Caudate nucleus (tissue), 63 donors: ENCODE measurements at places on chromosomes 16 and 17.

GRCh38 chr16:80277182-80277581 is 263.6 kb upstream of the DYNLRB2 start:
- no peak for DNase-seq

- peak; percentile 18 for DNase-seq
These were observed 36.2 kb downstream of the RAB11FIP4 start for GRCh38 chr17:31427684-31428083.

- DNase-seq: no peak
These were observed 5.2 kb upstream of the ZFP90 start for GRCh38 chr16:68533937-68534336.

DNA sequence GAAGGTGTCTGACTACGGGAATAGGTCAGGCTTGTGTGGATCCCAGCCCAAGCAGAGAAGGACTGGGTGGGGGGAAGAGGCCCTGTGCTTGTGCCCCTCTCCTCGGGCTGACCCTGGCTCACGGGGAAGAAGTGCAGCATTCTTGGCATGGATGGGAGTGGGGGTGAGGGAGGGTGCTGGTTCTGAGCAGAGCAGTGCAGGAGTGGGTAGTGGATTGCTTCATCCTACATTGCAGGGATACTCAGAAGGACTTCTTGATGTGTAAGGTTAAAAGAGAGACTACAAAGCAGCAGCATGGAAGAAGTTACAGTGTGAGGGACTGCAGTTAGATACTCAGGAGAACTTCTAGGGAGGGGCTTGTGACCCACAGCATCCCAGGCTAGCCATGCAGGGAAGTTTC is 2.1 kb downstream of the ARHGAP23 start:
- no peak for DNase-seq

GRCh38 chr16:48176635-48177408 is 21.0 kb upstream of the ABCC12 start:
- no peak for DNase-seq

DNA sequence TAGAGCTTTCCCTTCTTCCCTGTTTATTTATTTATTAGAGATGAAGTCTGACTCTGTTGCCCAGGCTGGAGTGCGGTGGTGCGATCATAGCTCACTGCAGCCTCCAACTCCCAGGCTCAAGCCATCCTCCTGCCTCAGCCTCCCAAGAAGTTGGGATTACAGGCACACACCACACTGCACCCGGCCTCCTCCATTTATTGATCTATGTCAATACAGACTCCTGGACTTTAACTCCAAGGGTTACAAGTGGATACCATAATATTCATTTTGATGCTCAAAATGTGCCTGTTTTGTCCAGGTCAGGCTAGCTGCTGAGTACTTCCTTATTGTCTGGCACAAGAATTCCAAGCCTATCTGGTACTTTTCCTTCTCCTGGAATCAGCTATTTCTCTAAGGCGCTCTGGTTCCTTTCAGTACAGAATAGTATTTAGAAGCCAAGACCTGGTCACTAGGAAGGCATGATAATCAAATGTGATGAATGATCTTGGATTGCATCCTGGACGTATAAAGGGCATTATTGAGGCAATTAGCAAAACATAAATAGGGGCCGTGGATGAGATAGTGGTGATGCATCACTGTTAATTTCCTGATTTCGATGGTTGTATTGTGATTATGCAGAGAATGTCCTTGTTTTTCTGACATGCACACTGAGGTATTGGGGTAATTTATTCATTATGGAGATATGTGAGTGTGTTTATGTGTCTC is 21.7 kb downstream of the IL4R start:
- DNase-seq: no peak

GRCh38 chr17:64120159-64120810 is 9.7 kb downstream of the ERN1 start:
- no peak for DNase-seq

GRCh38 chr17:17940441-17940911 is 31.7 kb downstream of the TOM1L2 start:
- no peak for DNase-seq

GRCh38 chr17:81483085-81483861 is 29.3 kb downstream of the ACTG1 start:
- no peak for DNase-seq

DNA sequence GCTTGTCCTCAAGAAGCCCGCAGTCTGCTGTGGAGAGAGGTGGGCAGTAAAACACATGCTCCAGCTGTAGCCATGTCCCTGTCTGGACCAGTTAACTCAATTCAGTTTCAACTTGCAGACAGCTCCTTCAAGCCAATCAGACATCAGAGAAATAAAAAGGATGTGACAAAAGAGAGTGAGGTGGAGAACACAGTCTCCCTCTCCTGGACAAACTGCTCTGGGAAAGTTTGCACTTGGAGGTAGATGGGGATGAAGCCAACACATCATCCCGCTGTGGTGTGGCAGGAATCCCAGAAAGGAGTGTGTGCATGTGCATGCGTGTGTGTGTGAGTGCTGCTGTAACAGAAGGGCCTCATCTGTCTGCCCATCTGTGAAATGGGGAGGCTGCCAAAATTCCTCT is 358.6 kb upstream of the ASIC2 start:
- DNase-seq: no peak

- DNase-seq: no peak
These were observed 641 bp downstream of the COG8 start for GRCh38 chr16:69338557-69339288.

DNA sequence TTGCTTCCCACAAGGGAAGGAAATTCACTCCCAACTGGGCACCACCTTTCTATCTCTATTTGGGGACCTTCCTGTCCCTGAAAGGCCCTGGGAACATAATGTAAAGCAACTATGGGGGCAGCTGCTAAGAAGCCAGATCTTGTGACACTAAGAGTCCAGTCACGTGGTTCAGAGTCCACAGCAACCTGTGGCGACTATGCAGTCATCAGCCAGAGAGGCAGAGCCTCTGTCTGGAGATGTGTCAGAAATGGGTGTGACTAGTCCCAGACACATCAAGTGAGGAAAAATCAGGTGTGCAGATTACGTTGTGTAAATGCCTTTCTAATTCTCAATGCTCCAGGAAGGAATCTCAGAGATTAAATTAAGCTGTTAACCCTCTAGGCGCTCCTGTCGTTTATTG is 26.6 kb upstream of the SKAP1 start:
- DNase-seq: no peak

DNA sequence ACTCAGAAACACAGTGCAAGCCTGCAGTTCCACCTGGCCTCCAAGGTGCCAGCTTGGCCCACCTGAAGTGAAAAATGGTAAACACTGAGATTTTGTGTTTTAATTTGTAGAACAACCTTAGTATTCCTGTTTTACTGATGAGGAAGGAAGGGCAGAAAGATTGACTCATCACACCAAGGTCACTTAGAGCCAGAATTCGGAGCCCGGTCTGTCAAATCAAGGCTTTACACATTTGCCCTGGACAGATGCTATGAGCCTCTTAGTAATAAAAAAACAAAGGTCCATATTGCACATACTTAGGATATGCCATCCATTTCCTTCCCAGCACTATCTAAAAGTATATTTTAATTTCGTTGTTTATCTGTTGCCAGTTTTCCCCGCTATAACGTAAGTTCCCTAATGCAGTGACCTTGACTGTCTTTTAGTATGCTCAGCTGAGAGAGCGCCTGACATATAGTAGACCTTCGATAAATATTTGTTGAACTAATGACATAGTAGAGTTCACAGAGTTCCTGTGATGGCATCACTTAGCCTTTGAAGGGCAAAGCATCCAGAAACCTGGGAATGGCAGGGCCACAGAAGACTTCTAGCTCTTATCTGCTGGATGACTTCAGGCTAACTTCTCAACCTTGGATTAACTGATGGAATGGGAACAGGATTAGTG is 7.2 kb upstream of the TBKBP1 start:
- DNase-seq: no peak

- no peak for DNase-seq
These were observed 100.6 kb upstream of the CACNG5 start for GRCh38 chr17:66734186-66734943.

GRCh38 chr16:2196162-2196980 is at the start of gene CASKIN1:
CASKIN1 (minus strand) TSS chr16:2196605; CDS start chr16:2196432, 173 bp downstream.
- DNase-seq: no peak

- DNase-seq: no peak
These were observed 249.6 kb upstream of the AXIN2 start for GRCh38 chr17:65811043-65811442.

- no peak for DNase-seq
These were observed 372.7 kb downstream of the SLC39A11 start for GRCh38 chr17:72719578-72720493.

DNA sequence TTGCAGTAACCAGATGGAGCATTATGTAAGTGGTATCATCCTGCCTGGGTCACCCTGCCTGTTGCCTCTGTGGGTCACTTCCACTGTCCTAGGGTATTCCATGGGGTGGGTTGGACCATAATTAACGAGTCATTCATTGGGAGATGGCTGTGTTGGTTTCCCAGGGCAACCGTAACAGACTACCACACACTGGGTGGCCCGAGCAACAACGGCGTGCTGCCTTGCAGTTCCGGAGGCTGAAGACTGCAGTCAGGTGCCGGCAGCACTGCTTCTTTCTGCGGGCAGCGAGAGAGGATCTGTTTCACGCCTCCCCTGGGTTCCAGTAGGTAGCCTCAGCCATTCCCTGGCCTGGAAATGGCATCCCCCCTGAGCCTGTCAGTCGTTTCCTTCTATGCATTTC is 28.9 kb upstream of the CMIP start:
- DNase-seq: no peak
